Left lung (tissue), 14 donors: ENCODE measurements at places on chromosomes 3 and 15. TPM values are rescaled to one million over a fixed set of nuclear protein-coding genes. Genes with fewer than 3 reads are reported as not detected.

ECE2 gene
- total RNA-seq, result not detected

MST1R gene
- 51.1 TPM for total RNA-seq

DNA sequence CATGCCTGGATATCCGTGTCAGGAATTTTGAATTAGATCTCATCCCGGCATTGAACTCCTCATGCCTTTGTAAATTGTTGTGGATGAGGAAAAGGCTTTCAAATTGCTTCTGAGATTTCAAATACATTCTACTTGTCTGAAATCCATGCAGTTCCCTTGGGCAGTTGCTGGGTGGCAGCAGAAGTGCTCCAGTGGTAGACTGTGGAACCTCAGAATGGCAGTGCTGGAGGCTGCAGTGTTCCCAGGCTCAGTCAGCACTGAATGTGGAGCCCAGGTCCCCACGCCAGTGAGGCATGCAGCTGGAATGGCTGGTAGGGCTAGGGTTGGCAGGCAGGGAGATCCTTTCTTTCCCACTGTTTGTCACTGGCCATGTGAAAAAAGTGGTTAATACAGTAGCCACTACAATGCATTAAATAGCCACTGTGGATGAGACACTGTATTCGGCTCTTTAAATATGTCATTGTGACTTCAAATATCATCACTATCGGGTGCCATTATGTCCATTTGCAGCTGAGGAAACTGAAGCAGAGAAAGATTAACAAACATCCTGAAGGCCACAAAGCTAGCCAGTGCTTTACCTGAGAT is 98.6 kb downstream of the TPRG1 start:
- H3K4me1 ChIP-seq, result no peaks in the 10 kb centered on the region
- peak; percentile 55 for DNase-seq
- H3K36me3 ChIP-seq, result no peaks in the 10 kb centered on the region
- H3K27me3 ChIP-seq, result no peaks in the 10 kb centered on the region

CHRNA7 gene
- total RNA-seq, result 1.2 TPM

DNA sequence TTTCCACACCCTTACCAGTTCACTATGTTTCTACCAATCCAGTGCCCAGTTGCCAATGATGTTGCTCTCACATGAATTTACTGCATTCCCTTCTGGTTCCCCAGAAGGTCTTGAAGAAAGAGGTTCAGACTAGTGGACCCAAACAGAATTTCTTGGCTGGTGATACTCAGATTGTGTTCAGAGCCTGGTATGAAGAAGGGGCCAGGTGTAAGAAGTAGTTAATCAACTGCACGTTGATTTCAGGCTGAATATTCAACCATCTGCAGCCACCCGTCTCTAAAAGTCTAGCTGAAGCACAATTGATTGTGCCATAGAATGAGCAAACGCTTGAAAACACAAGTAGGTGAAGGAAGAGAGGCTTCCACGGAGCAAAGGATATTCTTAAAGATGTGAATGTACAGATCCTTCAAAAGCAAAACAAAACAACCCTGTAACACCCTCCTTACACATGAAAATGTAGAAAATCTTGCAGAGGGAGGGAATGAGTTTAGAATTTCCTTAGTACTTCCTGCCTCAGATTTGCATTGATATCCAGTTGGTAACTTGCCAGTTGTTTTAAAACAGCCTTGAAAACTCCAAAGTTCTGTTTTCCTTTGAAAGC is 4.7 kb downstream of the RBMS3 start:
- peak overlapping the region; percentile 45 for H3K27ac ChIP-seq
- H3K27me3 ChIP-seq, result no peaks in the 10 kb centered on the region
- DNase-seq, result no peak
- H3K4me3 ChIP-seq, result peak overlapping the region; percentile 16
- no peaks in the 10 kb centered on the region for H3K4me1 ChIP-seq
- no peaks in the 10 kb centered on the region for H3K36me3 ChIP-seq

- DNase-seq, result no peak
- H3K27me3 ChIP-seq, result no peaks in the 10 kb centered on the region
- H3K4me3 ChIP-seq, result no peak overlapping the region
- H3K36me3 ChIP-seq, result no peaks in the 10 kb centered on the region
Measured at GRCh38 chr3:15345608-15346137, 13.3 kb upstream of the SH3BP5 start.

DNA sequence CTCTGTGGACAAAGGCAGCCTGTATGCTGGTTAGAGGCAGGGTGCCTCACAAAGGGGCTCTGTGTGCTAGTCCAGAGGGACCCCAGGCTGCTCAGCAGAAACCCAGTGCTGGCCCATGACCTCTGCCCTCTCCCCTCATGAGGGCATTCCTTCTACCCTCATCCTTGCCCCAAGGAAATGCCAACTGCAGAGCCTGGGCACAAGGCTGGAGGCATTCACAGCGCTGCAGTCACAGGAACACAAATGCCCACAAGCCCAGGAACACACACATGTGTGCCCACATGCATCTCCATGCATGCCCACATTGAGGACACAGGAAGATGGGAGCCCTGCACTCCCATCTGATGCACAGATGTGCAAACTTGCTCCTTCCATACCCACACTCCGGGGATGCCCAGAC is 3.8 kb downstream of the INKA1 start:
- no peak overlapping the region for H3K4me3 ChIP-seq
- DNase-seq, result no peak
- peaks cover 57% of the 10 kb centered on the region for H3K4me1 ChIP-seq
- peak overlapping the region; percentile 94 for H3K27ac ChIP-seq

GRCh38 chr15:85837011-85837433 is 42.3 kb upstream of the KLHL25 start:
- no peak for DNase-seq
- no peaks in the 10 kb centered on the region for H3K36me3 ChIP-seq
- peaks cover 8% of the 10 kb centered on the region for H3K4me1 ChIP-seq
- no peak overlapping the region for H3K27ac ChIP-seq

PROS1 gene
- 119 TPM for total RNA-seq

DNA sequence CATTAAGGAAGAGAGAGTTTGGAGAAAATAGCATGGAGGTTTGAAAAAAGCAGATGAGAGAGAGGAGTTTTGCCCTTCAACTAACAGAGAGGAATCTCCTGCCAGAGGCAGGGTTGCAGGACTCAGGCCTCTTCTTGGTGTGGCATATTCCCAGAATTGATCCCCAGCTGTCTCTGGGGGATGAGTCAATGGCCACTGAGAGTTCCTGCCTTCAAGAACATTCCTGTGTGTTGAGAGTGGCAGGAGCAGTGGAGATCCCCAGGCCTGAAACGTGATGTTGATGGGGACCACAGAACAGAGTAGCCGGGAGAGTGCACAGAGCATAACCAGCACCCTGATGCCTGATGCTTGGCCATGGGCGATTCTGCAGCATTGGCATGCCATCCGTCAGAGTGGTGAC is 348.4 kb upstream of the THBS1 start:
- no peaks in the 10 kb centered on the region for H3K36me3 ChIP-seq
- no peaks in the 10 kb centered on the region for H3K27me3 ChIP-seq
- no peaks in the 10 kb centered on the region for H3K4me1 ChIP-seq
- no peak overlapping the region for H3K4me3 ChIP-seq
- DNase-seq, result no peak
- H3K27ac ChIP-seq, result no peak overlapping the region

DNA sequence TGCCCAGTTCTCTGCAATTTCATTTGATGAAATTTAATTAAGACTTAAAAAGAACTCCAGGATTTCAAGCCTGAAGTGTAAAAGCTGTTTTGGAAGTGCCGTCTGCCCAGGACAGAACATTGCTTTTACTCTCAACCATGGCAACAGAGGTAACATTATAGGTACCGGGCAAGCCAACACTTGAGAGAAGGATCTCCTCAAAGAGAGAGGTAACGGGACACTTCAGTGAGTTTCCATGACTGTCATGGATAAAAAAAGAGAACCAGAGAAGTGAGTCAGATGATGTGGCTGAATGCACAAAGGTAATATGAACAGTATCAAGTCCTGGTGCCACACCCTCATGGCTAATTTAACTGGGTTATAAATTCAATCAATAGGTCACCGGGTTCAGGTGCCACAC is 130.2 kb upstream of the LMOD3 start:
- no peak for DNase-seq
- no peaks in the 10 kb centered on the region for H3K36me3 ChIP-seq
- H3K4me1 ChIP-seq, result no peaks in the 10 kb centered on the region
- H3K27me3 ChIP-seq, result no peaks in the 10 kb centered on the region
- peak overlapping the region; percentile 23 for H3K27ac ChIP-seq

DNA sequence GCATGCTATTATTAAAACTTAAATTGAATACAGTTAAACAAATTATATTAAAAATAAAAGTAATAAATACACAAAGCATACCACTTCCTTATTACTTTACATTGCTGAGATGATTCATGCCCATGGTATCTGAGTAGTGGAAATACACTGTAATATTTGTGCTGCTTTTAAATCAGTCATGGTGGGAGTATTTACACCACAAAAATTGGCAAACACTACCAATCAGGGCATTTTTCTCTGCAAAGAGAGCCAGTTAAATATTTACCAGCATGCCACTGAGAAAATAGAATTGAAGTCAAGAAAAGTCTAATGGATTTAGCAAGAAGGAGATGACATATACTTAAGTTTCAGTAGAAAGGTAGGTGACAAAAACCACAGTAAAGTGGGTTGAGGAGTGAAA is 19.6 kb downstream of the PPARG start:
- no peaks in the 10 kb centered on the region for H3K27me3 ChIP-seq
- peaks cover 11% of the 10 kb centered on the region for H3K4me1 ChIP-seq
- H3K36me3 ChIP-seq, result no peaks in the 10 kb centered on the region
- H3K27ac ChIP-seq, result no peak overlapping the region

DNA sequence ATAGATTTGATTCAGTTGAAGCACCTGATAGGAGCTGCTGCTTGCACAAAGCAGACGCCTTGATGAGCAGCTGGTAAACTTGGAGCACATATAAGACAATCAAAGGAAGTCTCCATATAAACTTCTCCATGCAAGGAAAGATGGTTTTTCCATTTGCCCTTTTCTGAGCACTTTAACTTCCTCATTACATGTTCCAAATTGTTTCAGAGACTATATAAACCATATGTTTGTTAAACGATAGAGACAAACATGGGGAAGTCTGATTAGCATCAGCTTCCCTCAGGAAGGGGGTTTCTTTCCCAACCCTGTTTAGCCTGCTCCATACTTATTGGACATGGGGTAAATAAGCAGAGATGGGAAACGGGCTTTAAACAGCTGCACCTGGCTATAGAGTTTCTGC is 88.0 kb downstream of the DHX36 start:
- H3K27ac ChIP-seq, result peak overlapping the region; percentile 35
- H3K36me3 ChIP-seq, result no peaks in the 10 kb centered on the region
- no peaks in the 10 kb centered on the region for H3K4me1 ChIP-seq
- DNase-seq, result no peak
- no peak overlapping the region for H3K4me3 ChIP-seq
- H3K27me3 ChIP-seq, result no peaks in the 10 kb centered on the region

GRCh38 chr3:155554777-155555451 is 190.0 kb downstream of the PLCH1 start:
- H3K4me1 ChIP-seq, result peaks cover 5% of the 10 kb centered on the region
- H3K27me3 ChIP-seq, result no peaks in the 10 kb centered on the region
- H3K4me3 ChIP-seq, result no peak overlapping the region
- H3K36me3 ChIP-seq, result no peaks in the 10 kb centered on the region
